Stimulated activated CD4-positive, alpha-beta T cell treated with anti-CD3 and anti-CD28 coated beads, Interleukin-1b, Interleukin-23, amount 100 ng/mL, for 1 hour (primary cell): ENCODE measurements at places on chromosomes 1 and 21.

- DNase-seq, result no peak
These were observed 54.3 kb downstream of the RPS6KA1 start for GRCh38 chr1:26583646-26584485.

DNA sequence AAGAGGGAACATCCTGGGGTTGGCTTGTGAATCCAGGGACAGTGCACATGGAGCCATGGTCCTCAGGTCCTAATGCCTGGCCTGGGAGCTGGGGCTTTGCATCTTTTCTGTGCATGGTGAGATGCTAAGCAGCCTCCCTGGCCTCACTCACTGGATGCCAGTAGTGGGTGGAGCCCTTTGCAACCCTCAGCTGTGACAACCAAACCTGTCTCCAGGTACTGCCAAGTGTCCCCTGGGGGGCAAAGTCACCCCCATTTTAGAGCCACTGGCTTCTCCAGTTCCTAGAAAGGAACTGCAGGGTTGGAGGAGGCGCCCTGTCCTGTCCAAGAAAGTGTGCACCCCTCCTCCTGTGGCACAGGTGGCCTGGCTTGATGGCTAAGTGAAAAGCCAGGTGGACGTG lies 44.6 kb upstream of the GRIK3 start:
- no peak for DNase-seq

DNA sequence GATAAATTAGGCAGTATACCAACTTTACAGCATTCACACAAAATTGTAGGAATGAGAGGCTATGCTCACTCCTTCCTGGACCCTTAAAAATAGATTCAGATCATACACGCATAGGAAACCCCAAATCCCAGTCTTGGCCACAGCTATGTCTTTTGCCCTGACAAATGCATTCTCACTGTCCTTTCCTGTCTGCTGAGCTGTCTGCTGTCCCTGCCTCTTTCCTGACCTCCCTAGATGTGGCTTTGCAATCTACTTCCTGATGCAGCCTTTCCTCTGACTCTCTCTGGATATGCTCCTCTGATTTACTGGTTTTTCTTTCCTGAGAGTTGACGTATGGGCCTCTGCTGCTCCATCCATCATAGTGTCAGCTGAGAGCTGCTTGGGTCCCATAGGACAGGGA lies 59.8 kb upstream of the SLC35F3 start:
- no peak for DNase-seq

DNA sequence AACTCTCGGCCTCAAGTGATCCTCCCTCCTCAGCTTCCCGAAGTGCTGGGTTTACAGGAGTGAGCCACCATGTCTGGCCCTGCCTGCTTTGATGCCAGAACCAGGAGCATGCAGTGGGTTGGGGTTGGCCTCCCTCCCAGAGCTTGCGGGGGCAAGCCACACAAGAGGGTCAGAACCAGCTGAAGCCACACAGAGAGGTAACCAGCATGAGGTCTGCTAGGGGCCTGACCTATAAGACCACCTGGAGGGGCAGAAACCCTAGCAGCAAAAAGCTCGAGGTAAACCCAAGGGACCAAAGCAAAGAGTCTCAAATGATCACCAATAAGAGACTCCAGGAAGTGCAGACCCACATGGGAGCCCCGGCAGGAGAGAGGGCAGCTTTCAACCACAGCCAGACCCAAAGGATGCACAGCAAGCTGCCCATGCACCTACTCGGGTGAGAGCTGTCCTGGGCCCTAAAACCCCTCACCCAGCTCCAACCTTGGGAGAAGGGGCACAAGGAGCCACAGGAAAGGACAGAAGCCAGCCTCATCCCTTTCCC lies 81.2 kb downstream of the TOMM20 start:
- DNase-seq, result no peak

DNA sequence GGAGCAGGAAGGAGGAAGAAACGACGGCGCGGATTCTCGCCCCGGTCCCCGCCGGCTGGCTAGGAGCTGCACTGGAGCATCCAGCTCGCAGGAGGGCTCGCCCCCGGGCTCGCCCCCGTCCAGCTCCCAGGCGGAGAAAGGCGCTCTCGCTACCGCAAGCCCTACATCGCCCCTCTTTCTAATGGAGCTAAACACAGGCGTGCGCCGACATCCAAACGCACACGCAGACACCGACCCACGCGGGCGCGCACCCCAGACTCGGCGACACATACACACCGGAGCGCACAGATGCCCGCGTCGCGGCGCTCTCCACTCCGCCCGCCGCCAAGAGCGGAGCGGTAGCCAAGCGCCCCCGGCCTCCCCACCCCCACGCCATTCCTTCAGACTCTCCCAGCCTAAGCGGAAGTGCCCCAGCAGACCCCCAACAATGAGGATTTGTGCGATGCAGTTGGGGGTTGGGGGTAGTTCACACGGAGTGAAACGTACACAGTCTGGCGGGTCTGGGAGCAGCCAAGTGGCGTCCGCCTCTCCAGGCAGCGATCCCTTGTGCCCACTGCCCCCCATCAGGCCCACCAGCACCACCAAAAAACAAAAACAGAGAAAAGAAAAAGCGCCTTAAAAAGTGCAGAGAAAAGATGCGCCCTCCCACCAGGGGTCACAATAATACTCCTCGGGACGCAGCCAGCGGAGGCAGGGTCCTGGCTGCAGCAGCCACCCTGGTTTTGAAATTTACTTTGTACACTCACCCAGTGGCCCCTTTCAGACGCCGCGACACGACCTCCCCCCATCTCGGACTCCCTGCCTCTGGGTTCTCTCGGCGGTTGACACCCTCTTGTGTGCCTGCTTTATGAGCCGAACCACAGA lies 1.4 kb downstream of the DAB1 start:
- DNase-seq, result no peak

DNA sequence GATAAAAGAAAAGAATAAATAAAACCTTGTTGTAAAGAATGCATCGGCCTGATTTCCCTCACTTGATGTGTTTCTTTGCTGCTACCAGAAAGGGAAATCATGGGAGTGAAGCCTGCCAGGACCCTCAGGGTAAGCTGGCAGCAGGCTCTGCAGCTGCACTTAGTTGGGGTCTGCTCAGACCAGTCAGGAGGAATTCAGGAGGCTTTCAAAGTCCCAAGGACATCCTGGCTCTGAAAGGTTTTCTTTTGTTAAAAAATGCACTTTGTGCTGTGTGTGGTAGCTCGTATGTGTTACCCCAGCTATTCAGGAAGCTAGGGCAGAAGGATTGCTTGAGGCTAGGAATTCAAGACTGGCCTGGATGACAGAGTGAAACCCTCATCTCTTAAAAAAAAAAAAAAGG lies 254.8 kb downstream of the ZNF648 start:
- DNase-seq, result no peak

- DNase-seq, result no peak
These were observed 266.2 kb downstream of the FOXD2 start for GRCh38 chr1:47703981-47704596.

GRCh38 chr1:228698017-228698329 lies 37.3 kb upstream of the RHOU start:
- DNase-seq, result no peak

- DNase-seq, result no peak
These were observed 131.3 kb downstream of the EDEM3 start for GRCh38 chr1:184623404-184623803.

DNA sequence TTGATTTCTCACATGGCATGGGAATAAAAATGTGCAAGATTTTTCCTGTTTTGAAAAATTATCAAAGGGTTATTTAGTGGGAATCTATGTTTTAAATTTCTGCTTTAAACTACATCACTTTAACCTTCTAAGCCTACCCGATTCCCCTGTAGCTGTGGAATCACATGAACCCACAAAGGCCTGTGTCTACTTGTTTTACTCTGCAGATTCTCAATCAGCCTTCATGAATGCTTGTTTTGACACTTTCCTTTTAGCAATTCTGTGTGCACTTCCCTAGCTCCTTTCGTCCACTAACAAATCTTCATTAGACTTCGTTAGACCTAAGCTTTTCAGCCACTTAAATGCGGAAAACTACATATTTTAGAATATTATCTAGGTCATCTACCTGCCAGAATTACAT lies 56.0 kb upstream of the C1orf21 start:
- DNase-seq, result no peak

DNA sequence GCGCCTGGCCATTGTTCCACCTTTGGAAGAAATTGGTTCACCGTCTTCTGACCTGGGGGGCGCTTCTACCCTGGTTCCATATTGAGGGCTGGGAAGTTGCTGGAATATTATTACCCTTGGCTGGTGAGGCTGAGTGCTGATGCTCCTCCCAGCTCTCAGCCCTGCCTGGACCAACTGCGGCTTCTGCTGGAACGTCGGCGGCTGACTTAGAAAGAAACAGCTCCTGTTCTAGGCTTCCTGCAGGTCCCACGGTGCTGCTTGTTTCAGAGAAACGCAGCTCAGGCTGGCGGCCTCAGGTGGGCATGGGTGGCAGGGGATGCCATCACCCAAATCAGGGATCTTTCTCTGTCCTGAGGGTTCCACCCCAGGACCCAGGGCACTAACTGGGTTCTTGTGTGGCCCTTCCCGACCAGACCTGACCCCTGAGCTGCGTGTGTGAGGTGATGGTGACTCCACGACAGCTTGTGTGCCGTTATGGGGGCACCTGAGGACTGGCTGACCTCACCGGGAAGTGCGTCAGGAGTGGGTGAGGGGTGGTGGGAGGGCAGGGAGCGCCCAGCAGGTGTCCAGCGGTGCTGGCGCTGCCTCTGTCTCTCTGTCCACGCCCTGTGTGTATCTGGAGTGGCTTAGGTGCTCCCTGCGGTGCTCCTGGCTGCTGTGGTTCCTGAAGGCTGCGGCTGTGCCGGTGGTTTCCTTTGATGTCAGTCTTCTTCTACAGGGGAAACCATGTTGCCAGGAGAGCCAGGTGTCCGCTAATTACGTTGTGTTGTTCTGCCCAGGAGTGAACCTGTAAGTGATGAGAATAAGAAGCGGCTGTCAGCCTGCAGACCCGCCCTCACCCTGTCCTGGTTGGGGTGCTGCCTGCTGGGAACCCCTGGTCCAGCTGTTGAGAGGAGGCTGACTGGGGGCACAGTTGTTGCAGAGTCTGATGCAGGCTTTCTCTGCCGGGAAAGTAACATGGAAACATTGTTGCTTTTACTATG lies 8.9 kb downstream of the SKI start:
- no peak for DNase-seq

- no peak for DNase-seq
These were observed 34.4 kb upstream of the HYI start for GRCh38 chr1:43488165-43488564.

- DNase-seq, result no peak
These were observed 20.9 kb downstream of the SOX13 start for GRCh38 chr1:204093781-204094180.

DNA sequence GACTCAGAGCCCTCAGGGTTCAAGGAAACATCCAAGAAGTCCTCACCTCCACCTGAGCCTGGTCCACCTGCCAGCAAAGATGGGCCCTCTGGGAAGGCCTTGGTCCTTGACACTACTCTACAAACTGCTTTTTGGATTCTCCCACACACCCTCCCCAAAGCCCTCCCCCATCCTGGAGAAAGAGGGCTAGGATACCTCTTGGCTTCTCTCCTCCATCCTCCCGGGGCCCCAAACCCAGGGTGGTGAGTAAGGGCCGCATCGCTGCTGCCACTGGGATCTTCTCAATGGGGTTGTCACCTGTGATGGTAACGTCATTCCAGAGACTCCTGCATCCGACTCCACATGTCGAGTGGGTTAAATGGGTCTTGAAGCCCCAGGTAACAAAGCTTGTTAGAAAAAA lies 26.6 kb downstream of the MATN1 start:
- DNase-seq, result no peak

- DNase-seq, result no peak
These were observed 89.6 kb downstream of the ZZZ3 start for GRCh38 chr1:77592906-77593305.

DNA sequence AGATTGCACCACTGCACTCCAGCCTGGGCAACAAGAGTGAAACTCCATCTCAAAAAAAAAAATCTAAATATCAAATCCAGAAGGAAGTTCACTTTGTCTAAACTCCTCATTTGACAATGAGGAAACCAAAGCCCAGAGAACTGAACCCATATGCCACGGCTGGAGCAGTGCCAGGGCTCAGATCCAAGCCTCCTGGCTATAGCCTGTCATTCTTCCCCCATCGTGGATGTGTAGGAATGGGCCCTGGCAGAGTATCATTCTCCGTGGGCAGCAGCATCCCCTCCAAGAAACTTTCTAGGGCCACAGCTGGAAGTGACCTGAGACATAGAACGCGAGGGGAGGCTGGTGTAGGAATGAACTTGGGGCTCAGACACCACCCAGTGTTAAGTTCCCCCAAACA lies 47.2 kb downstream of the CAPN9 start:
- no peak for DNase-seq

- no peak for DNase-seq
These were observed 189.6 kb upstream of the PTGFR start for GRCh38 chr1:78301141-78301540.

DNA sequence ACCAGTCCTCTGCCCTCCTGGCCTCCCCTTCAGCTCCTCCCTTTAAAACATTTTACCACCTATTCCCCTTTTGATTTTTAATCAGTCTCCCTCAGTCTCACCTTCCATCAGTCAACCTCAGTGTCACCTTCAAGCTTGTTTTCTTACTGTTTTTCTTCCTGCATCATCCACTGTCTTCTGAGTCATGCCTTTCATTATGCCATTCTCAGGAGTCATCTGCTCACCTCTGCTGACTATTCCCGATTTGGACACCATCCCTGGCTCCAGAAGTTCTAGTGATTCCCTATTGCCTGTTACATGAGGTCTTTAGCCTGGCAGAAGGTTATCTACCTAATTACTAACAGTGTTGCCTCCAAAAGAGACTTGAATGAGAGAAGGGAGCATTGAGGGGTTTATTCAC lies 23.9 kb downstream of the NFASC start:
- DNase-seq, result no peak

DNA sequence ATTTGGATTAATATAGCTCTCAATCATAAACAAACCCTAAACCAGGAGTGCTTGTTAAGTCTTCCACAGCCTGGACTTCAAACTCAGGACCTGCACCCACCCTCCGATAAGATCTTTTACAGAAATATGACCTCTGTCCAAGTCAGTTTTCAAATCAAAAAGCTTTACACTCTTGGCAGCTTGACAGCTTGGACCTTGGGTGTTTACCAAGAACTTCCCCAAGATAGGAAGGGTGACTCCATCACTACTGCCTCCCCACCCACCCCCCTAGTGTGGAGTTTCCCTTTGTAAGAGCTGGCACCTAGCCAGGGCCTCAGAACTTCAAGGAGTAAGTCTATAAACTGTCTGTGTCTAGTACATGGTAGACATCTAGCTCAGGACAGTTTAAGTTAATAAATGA lies 9.6 kb downstream of the BCAR3 start:
- DNase-seq, result no peak

GRCh38 chr1:97350662-97351061 lies 570.2 kb downstream of the DPYD start:
- no peak for DNase-seq

DNA sequence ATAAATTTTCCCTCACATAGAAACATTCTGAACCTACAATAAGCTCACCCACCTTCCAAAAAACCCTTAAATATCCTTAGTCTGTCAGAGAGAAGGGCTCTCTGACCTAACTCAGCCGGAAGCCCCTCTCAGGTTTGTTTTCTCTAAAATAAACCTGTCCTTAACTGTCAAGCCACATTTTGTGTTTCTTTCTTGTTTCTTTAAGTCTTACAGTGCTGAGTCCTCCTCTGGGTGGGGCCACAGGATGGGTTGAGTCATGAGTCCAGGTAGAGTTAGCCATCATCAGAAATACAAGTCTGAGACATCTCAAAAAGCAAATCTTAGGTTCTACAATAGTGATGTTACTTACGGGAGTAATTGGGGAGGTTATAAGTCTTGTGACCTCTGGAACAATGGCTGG lies 26.4 kb upstream of the SLC2A5 start:
- no peak for DNase-seq

GRCh38 chr1:67342076-67342890 lies 34.6 kb downstream of the IL12RB2 start:
- no peak for DNase-seq

GRCh38 chr1:52139817-52140540 lies 1.9 kb upstream of the ZFYVE9 start:
- DNase-seq, result no peak
